ENCODE measurements at places on chromosomes 1 and 21. TPM values are rescaled to one million over a fixed set of nuclear protein-coding genes. Genes with fewer than 3 reads are reported as not detected.

The RCC2 gene
- total RNA-seq, result 61.9 TPM

The CYP4X1 gene
- total RNA-seq, result 0.59 TPM

The TAS1R3 gene
- total RNA-seq, result under 0.01 TPM

The GBP1 gene
- 23.9 TPM for total RNA-seq

The NTRK1 gene
- 0.88 TPM for total RNA-seq

The RAB3B gene
- total RNA-seq, result 14.5 TPM

The SOD1 gene
- 187 TPM for total RNA-seq

The SLC45A1 gene
- total RNA-seq, result 1.8 TPM

The SLC25A24 gene
- total RNA-seq, result 42.3 TPM

The MYOM3 gene
- not detected for total RNA-seq

The ABCA4 gene
- total RNA-seq, result under 0.01 TPM

The UCHL5 gene
- 28.0 TPM for total RNA-seq

The EFNA3 gene
- 2.1 TPM for total RNA-seq

The CFAP107 gene
- total RNA-seq, result not detected

The ELF3 gene
- under 0.01 TPM for total RNA-seq

The SLC22A15 gene
- 14.5 TPM for total RNA-seq

The YTHDF2 gene
- 63.0 TPM for total RNA-seq

The VANGL1 gene
- 13.3 TPM for total RNA-seq

The TSSK3 gene
- 1.8 TPM for total RNA-seq

The GBP6 gene
- not detected for total RNA-seq

The CR1L gene
- total RNA-seq, result not detected

The SMCP gene
- total RNA-seq, result not detected

The LRRC39 gene
- 1.2 TPM for total RNA-seq

The KRTAP19-3 gene
- total RNA-seq, result not detected

All from osteoblast (primary cell).